Activated CD4-positive, alpha-beta T cell treated with anti-CD3 and anti-CD28 coated beads for 24 hours (primary cell): ENCODE measurements at places on chromosomes 5 and 9.

DNA sequence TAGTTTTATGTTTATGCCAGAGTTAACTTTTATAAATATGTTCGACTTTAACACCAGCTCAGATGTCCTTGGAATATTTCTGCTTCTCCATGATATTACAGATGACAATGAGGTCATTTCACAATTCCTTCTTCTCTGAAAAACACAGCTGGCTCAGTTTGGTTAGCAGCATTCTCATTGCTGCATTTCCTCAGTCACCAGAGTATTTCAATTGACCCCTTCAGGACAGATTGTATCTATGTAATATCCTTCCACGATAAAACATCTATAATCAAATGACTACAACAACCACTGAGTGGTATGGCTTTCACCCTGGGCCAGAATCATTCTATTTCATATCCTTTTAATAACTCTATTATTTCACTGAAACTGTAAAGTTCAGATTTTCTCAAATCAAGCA lies 148.7 kb downstream of the OXCT1 start:
- no peak for DNase-seq

- DNase-seq, result no peak
Observed at GRCh38 chr5:10009802-10010201, 239.9 kb downstream of the ATPSCKMT start.

DNA sequence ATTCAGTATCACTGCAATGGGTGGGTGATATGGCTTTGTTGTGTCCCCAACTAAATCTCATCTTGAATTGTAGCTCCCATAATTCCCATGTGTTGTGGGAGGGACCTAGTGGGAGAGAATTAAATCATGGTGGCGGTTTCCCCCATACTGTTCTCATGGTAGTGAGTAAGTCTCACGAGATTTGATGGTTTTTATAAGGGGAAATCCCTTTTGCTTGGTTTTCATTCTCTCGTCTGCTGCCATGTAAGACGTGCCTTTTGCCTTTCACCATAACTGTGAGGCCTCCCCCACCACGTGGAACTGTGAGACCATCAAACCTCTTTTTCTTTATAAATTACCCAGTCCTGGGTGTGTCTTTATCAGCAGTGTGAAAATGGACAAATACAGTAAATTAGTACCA lies 9.5 kb upstream of the NANS start:
- no peak for DNase-seq

GRCh38 chr5:120139039-120139438 lies 325.1 kb upstream of the PRR16 start:
- DNase-seq, result no peak

DNA sequence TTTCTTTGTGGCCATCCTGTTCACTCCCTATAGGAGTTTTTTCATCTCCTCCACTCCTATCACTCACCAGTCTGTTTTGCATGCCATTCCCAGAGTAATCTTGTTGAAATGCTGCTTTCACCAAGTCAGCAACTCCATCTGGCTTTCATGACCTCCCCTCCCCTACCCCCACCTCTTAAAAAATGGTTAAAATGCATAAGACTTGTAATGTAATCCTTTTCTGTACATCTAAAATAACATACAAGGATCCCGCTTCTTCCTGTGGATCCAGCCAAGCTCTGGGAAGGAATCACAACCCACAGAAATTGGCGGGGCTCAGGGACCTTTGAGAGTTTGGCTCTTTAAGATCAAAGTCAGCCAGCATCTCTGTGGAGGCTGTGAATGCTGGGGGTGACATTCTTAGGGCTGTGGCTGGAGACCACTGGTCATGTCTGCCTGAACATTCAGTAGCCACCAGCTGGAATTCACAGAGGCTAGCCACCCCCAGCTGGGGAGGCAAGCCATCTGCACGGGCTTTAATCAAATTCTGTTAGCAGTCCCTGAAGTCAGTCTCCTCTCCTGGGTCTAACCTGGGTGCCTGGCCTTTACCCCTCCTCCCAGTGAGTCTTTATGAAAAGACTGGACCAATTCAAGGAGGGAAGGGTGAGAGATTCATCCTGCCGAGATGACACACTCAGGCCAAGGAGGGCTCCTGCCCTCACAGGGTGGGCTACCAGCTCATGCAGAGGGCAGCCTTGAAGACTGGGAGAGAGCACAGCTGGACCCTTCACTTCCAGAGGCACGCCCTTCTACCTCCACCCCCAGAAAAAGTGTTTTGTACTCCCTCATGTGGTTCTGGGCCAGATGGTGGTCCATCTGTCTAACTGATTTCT lies 132.9 kb downstream of the LIFR start:
- no peak for DNase-seq

DNA sequence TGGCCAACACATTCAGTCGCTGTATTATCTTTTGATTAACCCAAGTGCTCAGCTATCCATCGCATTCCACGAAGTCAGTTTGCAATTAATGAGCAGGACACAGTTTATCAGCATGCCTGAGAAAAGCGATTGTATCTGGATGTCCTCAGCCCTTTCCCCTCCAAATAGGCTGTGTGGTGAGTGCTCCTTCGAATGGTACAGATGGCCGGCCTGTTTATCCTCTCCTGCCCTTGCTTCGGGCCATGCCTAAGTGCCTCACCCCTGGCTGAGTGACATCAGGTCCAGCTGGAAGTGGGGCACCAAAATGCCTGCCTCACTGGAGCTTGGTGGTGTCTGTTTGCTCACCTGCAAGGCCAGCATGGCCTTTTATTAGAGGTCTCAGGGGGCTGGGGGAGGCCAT lies 317.3 kb downstream of the GADD45G start:
- no peak for DNase-seq

- no peak for DNase-seq
Observed at GRCh38 chr5:153746440-153746839, 256.0 kb downstream of the GRIA1 start.

DNA sequence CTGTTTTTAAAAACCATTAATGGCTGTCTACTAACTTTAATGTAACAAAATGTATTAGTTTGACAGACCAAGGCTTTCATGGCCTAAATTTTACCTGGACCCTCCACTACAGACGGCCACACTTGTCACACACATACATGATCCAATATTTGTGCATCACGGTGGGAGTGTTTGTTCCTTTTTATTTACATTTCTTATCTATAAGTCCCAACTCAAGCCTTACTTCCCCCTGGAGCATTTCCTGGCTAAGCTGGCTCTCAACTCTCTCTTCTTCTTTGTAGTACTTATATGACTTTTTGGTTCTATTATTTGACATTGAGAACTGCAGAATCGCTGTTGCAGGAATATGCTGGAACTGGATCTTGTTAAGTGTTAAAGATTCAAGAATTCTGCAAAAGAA lies 534.4 kb downstream of the RAB3C start:
- no peak for DNase-seq

DNA sequence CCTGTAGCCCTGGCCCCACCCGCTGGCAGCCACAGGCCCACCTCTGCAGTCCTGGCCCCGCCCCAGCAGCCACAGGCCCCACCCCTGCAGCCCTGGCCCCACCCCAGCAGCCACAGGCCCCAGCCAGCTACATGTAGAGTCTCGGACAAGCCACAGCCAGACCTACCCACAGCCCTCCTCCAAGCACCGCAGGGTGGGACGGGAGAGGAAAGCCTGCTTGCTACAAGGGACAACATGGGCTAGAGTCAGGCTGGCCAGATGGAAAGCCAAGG lies 49.5 kb upstream of the SARDH start:
- DNase-seq, result no peak

- no peak for DNase-seq
Observed at GRCh38 chr9:133862585-133863256, 124.6 kb upstream of the SARDH start.

DNA sequence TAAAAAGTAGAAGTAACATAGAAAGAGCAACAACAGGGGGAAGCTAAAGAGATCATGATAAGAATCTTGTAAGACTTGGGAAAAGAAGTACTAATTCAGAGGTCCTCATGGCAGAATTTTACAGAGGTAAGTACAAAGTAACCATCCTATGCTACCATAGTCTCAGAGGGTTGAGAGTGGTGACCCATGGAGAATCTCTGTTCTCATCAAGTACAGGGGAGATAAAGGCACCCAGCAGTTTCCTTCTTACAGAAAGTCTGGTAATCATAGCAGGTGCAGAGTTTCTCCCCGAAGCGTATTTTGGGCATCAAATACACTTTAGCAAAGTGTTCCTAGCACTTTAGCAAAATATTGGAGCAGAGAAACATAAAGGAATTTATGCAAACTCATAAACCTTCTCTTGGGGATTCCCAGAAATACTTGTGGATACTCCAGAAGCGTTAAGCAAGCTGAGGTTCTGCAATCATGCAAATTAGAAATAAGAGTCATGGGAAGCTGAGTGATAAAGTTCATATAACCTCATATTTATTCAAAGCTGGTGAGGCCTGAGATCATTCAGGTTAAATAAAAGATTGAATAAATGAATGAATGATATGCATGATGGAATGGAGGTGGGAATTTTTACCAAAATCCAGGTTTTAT lies 101.0 kb upstream of the SMC2 start:
- no peak for DNase-seq

GRCh38 chr9:127130661-127131538 lies 8.5 kb upstream of the ANGPTL2 start:
- DNase-seq, result no peak

GRCh38 chr9:106468431-106468830 lies 394.5 kb upstream of the ZNF462 start:
- no peak for DNase-seq

DNA sequence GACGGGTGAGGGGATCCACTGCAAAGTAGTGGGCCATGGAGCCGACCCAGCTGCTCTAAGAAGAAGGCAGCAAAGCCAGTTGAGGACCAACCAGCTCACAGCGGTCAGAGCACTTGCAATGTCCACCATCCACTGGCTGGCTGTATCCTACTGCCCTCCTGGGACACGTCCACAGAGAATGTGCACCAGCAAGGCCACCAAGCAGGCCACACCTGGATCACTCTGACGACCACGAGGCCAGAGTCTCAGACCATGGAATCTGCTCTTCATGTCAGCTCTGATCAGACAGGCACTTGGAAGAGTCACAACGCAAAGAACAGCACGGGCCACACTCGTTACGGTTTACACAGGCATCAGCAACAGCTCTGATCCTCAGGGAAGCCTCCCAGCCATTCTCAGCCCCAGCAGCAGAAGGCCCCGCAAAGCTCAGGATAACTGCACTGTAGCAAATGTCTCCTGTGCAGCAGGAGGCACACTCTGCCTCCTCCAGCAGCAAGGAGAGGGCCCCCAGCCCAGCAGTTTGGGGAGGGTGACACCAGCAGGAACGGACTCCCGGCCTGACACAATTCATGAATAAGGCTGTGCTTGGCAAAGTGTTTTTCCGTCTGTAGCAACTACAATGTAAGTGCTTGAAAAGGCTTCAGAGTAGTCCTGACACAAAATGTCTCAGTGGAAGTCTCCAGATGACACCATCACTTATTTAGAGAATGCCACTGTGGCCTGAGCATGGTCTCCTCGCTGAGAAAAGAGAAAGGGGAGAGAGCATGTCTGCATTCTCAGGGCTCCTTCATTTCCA lies 15.7 kb downstream of the SEMA4D start:
- no peak for DNase-seq

- no peak for DNase-seq
Observed at GRCh38 chr5:19608444-19609002, 379.5 kb downstream of the CDH18 start.

GRCh38 chr9:113695901-113696300 lies 180.2 kb upstream of the ZNF618 start:
- no peak for DNase-seq

GRCh38 chr9:4547016-4547415 lies 56.7 kb downstream of the SLC1A1 start:
- DNase-seq, result no peak

DNA sequence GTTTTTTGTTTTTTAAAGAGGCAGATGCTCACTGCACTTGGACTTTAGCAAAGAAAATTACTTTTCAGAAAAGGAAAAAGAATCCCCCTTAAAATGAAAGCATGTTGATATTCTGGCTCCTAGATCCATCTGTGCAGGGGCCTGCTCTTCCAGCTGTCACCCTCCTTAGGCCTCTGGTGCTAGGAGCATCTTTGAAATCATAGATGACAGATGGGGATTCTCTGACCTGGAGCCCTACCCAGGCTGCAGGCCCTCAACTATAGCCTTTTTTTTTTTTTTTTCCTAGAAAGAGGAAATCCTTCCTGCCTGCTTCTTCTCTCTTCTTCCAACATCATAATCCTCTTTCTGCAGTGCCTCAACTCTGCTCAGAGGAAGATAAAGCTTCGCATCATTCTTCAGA lies 16.3 kb upstream of the DCP2 start:
- no peak for DNase-seq

- DNase-seq, result no peak
Observed at GRCh38 chr9:7121664-7122063, 363.9 kb downstream of the KDM4C start.

- DNase-seq, result no peak
Observed at GRCh38 chr9:129493706-129494047, 127.2 kb downstream of the C9orf50 start.

- no peak for DNase-seq
Observed at GRCh38 chr5:133993185-133993936, 11.4 kb downstream of the VDAC1 start.

- DNase-seq, result no peak
Observed at GRCh38 chr9:105355781-105356180, 92.1 kb upstream of the FSD1L start.

DNA sequence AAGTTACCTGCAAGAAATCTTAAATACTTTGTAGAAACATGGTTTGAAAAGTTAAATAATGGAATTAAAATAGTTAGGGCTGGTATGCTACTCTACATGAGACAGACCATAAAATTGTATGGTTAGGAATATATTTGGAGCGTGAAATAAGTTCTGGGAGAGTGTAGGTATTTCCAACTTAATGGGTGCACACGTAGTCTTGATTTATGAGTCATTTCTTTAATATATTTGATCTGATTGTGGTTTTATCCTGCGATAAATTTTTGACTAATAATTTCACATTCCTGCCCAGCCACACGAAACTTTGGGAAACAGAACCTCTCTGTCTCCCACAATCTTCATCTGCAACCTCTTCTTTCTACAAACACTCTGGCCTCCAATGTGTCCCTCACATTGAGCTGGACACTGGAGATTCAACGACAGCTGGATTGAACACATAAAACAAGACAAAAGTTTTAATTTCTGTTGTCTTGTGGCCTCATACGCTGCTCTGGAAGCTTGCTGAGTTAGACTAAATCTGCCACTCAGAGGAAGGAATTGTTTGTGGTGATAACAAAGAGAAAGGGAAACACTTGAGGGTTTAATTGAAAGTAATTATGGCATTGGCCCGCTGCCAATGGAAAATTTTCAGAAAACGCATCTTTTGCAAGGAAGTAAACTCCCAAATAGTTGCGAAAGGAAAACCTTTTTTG lies 201.8 kb upstream of the ZNF608 start:
- no peak for DNase-seq

DNA sequence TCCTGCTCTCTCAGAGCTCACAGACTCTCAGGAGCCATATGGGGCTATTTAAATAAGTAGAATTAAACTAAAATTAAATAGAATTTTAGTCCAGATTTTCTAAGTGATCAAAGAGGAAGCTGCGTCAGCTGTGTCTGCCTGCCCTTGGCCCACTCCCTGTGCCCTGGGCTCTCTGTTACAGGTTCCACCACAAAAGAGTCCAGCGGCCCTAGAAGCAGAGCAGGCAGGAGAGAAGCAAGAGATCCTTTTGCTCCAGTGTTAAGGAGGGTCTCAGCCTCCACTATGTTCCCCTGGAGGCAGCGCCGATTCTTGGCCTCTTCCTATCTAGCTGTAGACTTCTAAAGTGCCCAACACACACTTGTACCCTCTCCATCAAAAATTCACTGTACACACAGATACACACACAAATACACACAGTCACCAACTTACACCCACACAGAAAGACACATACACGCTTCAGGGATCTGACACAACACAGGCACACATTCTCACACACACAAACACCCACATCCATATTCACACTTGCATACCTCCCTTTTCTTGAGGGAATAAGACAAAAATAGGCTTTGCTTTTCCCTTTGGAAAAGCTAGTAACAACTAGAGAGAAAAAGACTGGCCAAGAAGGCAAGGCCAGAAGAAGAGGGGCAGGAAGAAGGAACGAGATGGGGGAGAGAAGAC lies 5.5 kb upstream of the TNIP1 start:
- no peak for DNase-seq
